ENCODE measurements at places on chromosomes 7 and 10. TPM values are rescaled to one million over a fixed set of nuclear protein-coding genes. Genes with fewer than 3 reads are reported as not detected.

DNA sequence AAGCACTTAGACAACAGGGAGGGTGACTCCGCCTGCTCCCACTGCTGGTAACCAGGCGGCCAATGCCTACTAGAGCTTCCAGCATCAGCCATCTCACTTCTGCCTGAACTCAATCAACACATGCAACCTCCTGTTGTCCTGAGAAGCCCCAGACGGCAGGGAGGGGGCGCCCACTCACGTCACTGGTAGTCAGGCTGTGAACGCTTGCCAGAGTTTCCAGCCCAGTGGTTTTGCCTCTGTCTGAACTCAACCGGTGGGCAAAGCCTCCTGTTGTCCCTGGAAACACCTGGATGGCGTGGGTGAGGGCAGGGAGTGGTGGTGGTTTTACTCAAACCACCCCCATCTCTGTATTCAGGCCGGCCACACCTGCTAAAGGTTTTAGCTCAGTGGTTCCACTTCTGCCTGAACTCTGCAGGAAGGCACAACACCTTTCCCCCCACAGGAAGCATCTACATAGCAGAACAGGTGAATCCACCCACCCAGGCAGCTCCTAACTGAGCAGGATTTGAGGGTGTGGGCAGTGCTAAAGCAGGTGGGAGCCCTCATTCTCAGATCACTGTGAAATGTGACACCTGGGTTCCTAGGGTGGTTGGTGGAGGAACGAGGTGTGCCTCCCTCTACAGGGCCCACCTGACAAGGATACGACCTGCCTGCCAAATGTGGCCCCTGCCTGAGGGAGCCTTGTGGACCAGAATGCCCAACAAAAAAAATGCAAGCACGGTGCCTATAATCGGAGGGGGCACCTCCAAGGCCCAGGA, 563.0 kb upstream of the SEMA3D start:
- no peak for DNase-seq

DNA sequence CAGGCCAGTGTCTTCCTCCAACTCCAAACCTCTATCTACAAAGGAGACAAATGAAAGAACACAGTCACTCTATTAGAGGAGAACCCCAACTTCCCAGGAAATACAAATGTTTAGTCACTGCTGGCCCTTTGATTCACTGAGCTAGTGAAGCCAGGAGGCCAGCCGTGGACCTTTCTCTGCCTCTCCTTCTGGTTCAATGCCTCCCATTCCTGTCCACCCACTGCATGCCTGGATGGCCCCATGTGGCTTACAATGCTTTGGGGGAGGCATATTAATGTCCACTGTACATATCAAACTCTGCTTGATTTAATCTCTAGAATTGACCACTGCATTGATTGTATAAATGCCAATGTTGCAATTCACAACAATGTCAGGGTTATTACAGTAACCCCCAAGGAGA, 687.3 kb downstream of the KCNMA1 start:
- DNase-seq, result no peak

- DNase-seq, result no peak
Observed at GRCh38 chr10:1729751-1730150, 7.6 kb downstream of the ADARB2 start.

DNA sequence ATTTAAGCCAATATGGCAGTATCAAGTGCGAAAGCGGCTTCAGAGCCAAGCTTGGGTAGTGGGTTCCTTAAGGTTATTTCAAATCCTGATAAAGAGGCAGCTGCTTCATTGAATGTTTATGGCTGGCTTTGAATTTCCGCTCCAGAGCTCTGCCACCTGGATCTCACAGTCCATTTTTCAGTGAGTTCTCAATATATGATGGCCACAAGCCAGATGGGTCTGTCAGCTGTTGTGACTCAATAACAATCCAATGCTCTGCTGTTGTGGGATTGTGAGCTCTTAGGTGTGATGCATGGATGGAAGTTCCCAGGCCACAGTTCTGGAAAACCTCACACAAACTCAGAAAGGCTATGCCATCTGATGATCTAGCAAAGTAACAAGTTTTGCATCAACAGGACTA, 743.8 kb upstream of the LRRN3 start:
- no peak for DNase-seq

The SYT15B gene
- not detected for total RNA-seq

DNA sequence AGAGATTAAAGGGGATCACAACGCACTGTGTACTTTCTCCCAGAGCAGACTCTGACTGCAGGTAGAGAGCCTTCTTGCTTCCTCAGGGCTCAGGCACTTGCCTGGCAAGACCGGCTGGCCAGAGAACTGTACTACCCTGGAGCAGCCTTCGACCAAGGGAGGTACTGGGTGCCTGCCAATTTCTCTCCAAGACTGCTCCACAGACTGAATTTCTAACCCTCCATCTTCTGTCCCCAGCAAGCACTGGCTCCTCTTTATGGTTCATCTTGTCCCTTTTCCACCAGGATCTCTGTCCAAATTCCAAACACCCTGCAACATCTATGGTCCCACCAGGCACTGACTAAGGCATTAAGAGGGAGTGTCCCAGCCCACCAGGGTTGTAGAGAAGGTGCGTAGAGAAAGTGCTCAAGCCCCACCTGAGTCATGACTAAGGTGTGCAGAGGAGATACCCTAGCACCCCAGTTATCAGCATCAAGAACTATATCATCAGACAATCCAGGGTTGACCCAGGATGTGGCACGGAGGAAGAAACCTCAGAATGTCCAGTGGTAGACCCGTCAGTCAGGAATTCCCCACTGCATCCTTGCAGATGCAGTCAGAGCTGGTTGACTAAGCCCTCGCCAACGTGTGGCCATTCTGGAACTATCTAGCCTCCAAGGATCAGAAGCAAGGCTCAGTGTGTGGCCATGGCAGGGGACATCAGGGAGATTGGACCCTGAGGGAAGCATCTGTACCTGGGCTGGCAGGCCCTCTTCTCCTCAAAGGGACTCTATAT, 60.9 kb upstream of the CAMK2B start:
- no peak for DNase-seq

- no peak for DNase-seq
Observed at GRCh38 chr7:55303220-55303619, 61.9 kb upstream of the LANCL2 start.

The CALHM3 gene
- total RNA-seq, result not detected

The POLR2J2 gene
- 27.4 TPM for total RNA-seq

DNA sequence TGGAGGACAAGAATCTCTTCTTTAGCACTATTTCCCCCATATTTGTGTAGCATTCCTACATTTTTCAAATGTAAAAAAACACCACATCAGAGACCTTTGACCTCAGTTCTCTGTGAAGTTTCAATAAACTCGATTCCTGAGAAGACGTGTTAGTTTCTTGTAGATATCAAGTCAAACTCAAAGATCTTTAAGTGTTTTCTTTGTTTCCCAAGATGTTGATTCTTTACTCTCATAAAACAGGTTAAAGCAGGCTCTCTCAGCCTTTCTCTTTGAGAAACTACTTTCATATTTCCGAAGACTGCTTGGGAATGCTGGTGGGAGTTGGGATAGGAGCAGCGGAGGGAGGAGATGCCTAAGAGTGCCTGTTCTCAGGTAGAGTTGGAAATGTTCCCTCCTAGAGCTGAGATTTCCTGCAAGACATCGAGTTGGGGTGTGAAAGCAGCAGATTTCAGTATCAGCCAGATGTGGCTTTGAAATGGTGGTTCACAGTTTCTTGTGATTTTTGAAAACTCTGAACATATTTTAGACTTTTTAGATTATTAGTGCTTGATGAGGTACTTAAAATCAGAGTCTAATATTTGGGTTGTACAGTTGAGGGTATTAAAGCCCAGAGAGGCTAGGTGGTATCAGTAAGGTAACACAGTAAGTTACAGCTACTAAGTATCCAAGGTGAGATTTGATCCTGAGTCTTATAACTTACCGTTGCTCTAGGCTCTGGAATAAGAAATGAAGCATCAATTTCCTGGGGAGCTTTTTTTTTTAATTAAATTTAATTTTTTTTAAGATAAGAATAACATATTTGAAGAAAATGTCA, 13.9 kb downstream of the ADK start:
- no peak for DNase-seq

DNA sequence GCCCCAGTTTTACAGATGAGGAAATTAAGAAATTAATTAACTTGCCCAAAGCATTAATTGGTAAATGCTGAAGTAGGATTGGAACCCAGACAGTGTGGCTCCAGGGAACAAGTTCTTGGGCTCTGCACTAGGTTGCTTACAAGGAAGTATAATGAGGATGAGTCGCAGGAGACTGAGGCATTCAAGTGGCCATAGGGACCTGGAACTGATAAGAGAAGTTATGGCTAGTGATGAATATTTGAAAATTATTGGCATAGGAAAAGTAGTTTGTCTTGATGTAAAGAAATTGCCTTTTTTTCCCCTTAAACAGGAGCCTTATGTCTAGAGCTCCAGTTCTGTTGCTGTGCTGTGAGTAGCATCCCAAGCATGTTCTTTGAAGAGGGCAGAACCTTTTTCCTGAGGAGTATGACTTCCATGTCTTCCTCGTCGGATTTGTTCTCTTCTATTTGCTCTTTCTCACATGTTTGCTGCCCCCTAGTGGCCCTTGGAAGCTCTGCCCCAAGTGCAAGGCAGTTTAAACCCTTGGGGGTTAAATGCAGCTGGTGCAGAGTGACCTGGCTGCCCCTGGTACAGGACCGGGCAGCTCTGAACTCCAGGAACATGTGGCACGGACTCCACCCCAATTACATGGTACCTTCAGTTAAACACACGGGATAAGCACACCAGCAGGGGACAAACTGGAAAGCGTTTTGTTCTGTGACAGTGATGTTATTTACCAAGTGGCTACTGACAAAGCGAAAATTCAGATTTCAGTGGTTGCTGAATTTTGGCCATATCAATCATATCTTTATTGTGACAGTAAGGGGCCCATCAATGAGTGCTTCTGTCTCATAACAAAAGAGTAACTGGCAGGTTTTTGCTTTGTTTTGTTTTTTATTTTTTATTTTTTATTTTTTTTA, 148.8 kb downstream of the HECW1 start:
- peak; percentile 88 for DNase-seq

The PTF1A gene
- not detected for total RNA-seq

The TLX1 gene
- not detected for total RNA-seq

- no peak for DNase-seq
Observed at GRCh38 chr7:45482451-45482850, 91.7 kb upstream of the ADCY1 start.

DNA sequence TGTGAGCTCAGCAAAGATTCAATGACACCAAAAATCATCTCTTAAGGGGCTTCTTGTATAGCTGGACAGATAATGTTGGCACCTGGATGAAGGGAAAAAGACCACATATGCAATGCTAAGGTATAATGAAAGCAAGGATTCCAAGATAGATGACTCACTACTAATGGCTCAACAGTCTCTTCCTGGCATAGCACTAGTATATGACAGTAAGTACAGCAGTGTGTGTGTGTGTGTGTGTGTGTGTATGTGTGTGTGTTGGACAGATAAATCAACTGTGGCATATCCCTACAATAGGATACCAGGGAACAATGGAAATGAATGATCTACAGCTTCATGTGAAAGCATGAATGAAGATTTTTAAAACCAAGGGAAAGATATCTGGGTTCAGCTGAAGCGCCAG, 257.1 kb downstream of the SFMBT2 start:
- no peak for DNase-seq

DNA sequence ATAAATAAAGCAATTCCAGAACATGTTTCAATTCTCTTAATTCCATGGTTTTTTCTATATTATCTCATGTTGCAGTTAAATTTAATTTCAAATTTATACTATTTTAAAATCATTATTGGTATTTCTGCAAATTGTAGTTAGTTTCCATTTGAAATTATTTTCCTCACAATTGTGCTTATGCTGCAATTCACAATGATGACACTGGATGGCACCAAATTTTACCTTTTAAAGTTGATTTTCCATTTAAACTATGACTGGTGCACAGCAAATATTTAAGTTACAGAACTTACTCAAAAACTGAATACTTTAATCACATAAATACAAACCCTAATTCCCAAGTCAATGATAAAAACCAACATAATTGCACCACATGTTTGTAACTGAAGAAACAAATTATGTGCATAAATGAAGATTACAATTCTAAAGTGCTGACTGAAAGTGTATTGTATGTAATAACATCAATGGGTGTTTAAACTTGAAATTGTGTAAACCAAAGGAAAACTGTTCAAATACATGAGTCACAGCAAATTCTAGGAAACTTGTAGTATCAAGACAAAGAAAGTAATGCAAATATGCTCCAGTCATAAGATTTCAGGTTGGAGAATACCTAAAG, 75.3 kb upstream of the AASS start:
- DNase-seq, result no peak

DNA sequence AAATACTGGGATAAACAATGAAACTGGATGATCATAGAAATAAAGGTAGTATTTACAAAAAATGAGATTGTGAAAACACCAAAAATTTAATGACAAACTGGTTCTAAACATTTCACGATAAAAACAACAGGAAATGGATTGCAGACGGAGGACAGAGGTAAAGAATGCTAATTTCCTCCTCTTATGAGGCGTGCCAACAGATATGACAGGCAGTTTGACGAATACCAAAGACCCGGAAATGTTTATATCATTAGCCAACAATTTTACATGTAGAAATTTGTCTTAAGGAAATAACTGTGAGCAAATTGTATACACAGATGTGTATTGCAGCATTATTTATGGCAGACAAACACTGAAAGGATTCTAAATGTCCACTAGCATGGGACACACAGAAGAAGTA, 162.0 kb upstream of the MGMT start:
- no peak for DNase-seq

GRCh38 chr10:34334908-34335307, 480.2 kb downstream of the PARD3 start:
- DNase-seq, result no peak

- no peak for DNase-seq
Observed at GRCh38 chr7:132614428-132615318, 38.4 kb upstream of the PLXNA4 start.

The FXYD4 gene
- total RNA-seq, result not detected

The IQCE gene
- 159 TPM for total RNA-seq

DNA sequence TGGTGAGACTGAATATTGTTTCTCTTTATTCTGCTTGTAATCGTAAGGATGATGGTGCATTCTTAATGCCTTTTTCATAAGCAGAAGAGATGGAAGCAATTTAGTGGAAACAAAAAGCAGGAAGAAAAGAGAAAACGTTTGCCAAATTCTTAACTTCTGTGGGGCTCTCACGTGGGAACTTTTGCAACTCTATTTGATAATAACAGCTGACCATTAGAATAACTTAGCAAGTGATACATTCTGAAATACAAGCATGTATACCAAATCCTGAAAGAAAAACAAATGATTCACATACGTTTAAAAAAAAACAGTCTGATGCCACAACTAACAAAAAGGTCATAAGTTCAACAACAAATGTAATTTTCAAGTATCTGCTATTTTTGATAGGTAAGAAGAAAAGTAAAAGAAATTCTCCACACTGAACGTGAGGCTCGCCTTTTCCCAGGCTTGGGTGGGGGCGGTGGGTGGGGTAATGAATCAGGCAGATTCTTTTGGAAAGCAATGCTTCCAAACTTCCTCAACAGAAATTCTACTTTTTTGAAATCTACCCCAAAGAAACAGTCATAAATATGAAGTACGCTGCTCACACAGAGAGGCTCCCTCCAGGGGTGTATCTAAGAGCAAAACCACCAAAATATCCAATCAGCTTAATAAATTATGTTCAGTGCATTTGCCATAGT, 446.2 kb upstream of the MGMT start:
- no peak for DNase-seq

- DNase-seq, result no peak
Observed at GRCh38 chr10:78224602-78225001, 190.9 kb downstream of the RPS24 start.

The RASA4B gene
- 90.8 TPM for total RNA-seq

- DNase-seq, result no peak
Observed at GRCh38 chr7:142603870-142604448, 145.3 kb upstream of the PRSS1 start.

GRCh38 chr10:13924040-13924725, 337.4 kb downstream of the PRPF18 start:
- DNase-seq, result no peak

All from Peyer's patch (tissue), 4 donors.